Heart left ventricle (tissue), 16 donors: ENCODE measurements at places on chromosomes 1 and 21. TPM values are rescaled to one million over a fixed set of nuclear protein-coding genes. Genes with fewer than 3 reads are reported as not detected.
A peak's percentile ranks its signal among the peaks of the same experiment; 100 is the strongest.

The GJA9 gene
- polyA plus RNA-seq, result not detected

The SH2D2A gene
- polyA plus RNA-seq, result 1.1 TPM

The PALMD gene
- polyA plus RNA-seq, result 134 TPM

The CD101 gene
- 0.38 TPM for polyA plus RNA-seq

The SPRR2G gene
- not detected for polyA plus RNA-seq

The PIGR gene
- 0.04 TPM for polyA plus RNA-seq

The GNAT2 gene
- not detected for polyA plus RNA-seq

The PRR9 gene
- polyA plus RNA-seq, result not detected

The UTP25 gene
- 0.76 TPM for polyA plus RNA-seq

The EXO1 gene
- 0.07 TPM for polyA plus RNA-seq

The RAB3B gene
- 0.14 TPM for polyA plus RNA-seq

The PRMT6 gene
- 3.8 TPM for polyA plus RNA-seq

DNA sequence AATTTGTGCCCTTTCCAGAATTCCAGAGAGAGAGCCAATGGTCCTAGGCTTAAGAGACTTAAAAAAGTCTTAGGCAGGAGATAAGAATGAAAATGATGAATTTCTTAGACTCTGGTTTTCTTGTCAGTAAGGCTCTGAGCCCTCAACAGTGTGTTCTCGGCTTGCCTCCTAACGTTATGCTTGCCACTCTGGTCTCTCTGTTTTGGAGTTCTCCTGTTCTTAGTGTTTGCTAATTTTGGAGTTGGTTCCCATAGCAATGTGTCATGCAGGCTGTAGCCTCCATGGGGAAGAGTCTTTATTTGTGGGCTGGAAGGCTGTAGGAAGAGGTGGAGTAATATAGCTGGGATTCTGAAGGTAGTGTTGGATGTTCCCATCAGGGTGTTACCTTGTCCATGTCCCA is 19.9 kb downstream of the TBX19 start:
- DNase-seq, result no peak

DNA sequence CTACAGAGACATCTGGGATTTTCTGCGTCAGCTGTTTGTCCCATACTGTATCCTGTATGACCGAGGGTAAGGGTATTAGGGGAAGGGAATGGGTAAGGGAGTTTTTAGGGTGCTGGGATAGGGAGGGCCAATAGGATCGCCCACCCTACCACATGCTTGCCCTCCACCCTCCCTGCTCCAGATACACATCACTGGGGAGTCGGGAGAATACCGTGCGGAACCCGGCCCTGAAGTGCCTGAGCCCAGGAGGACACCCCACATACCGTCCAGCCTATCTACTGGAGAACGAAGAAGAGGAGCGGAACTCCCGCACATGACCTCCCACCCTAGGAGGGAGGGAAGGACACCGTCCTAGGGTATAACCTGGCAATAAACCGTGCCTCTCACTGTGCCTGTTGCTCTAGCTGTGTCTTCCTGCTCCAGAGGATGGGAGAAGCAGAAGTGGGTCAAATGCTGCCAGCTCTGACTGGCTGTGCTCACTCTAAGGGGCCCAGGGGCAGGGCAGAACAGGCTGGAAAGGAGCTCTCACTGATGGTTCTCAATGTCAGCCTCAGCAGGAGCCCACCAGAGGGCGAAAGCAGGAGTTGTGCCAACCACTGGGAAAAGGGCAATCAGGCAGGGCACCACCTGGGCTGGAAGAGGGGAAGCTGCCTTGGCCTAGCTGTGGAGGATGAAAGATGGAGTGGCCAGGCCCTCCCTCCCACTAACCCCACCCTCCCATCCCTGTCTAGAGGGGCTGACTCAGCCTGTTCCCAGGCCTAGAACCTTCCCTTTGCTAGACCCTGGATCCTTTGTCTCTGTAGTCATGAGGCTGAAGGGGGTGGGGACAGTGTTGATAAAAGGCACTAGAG is 440 bp upstream of the LENEP start:
- DNase-seq, result no peak

- DNase-seq, result peak; percentile 9
Observed at GRCh38 chr1:87956072-87956471, 627.4 kb downstream of the LMO4 start.

DNA sequence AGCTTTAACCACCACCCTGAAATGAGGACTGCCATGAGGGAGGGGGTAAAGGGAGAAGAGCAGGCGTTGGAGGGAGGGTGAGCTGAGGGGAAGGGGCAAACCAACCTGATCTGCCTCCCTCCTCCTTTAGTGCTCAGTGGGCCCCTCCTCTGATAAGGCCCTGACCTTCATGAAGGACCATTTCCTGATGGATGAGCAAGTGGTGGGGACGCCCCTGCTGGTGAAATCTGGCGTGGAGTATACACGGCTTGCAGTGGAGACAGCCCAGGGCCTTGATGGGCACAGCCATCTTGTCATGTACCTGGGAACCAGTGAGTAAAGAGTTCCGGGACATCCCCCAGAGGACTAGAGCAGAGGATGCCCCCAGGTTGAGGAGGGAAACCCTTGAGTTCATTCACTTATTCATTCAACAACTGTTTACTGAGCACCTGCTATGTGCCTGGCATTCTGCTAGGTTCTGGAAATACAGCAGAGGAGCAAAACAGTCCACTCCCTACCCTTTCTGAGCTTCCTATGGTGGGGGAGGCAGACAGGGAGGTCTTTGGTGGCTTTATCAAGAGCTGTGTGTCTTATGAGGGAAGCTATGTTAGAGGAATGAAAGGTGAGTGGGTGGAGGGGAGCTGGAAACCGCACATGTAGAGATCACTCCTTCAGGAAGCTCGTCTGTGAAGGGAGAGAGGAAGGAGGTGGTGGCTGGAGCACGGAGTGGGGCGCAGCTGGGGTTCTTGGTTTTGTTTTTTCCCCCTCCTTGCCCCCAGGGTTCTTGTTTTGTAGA is 19.5 kb downstream of the SEMA4A start:
- DNase-seq, result no peak

DNA sequence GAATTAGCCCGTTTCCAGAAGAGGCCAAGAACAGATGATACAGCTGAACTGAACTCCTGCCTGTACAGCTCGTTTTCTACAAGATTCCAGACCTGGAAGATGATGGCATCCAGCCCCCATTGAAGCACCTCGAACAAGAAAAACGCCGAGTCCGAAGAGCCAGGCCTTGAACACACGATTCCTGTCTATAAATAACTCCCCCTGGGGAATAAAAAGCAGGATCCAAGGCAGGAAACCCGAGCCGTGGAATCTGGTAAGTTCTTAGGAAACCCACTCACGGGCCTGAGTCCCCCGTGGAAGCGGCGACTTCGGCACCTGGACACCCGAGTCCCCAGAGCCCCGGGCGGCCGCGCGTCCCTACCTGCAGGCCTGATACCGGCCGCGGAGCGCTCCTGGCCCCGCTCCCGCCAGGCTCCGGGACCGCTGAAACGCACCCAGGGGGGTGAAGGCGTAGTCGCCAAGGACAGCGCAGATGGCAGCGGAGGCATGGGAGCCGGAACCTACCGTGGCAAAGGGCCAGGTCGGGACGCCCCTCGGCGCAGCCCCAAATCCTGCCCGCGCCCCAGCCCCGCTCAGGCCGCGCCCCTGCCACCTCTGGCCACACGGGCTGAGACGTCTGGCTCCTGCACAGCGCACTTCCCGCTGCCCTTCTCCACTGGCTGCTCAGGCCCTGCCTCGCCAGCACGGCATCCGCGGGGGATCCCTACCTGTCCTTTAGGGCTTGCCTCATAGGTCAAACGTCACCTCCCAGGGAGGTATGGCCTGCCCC is 14.0 kb upstream of the HLCS start:
- peak; percentile 50 for DNase-seq

DNA sequence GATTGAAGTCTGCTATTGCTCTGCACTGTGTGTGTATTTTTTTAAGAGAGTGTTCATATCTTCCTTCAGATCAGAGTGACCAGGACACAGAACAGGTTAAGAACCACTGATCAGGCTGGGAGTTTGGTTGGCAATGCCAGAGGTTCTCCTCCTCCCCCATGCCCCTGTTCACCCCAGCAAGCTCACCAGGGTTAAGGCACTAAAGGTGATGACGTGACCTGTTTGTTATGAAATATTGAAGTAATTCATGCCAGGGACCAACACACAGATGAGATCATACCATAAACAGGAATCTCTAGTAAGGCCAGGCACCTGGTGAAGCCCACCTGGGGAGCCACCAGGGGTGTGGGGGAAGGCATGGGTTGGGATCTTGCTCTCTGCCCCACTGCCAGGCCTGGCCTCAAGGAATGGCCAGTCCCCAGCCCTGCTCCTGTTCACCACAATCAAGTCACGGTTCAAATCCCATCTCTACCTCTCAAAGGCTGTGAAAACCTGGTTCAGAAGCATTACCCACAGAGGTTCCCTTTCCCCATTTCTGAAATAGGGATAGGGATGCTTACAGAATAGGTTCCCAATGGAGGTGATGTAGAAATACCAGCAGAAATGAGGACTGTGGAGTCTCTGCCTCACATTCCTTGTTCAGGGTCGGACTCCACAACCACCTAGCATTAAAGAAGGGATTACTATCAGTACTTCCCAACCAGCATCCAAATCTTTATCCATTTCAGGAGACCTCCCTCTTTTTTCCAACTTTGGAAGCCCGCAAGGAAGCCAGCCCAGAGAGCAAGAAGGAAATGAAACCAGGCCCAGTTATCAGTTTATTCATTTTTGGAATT is 2.4 kb downstream of the ID3 start:
- no peak for DNase-seq

DNA sequence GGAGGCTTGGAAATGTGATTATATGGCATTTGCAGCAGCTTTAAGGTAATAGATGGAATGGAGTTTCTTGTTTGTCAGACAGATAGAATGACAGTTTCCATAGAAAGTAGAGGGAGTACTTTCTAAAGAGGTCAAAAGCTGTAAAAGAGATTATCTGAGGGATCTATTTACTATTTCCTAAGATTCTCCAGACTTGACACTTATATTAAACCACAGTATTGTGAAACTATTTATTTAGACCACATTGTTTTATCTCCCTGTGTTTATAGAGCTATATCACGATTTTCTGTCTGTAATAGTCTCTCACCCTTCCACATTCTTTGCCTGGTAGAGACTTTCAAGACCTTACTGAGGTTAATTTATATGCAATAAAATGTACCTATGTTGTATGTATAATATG is 66.7 kb downstream of the MAN1A2 start:
- DNase-seq, result no peak

DNA sequence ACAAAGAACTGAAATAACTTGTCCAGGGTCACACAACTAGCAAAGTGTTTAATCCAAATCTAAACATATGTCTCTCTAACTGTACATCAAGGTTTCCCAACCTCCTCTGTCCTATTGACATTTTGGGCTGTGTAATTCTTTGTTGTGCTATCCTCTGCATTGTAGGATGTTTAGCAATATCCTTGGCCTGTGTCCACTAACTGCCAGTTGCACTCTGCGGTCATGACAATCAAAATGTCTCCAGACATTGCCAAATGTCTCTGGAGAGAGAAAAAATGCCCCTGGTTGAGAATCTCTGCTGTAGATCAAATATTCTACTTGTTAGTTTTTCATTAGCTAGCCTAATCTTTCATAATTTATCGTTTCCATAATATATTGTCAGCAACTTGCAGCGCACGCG is 353.4 kb upstream of the NEGR1 start:
- DNase-seq, result no peak

- DNase-seq, result no peak
Observed at GRCh38 chr1:192477630-192478029, 97.9 kb upstream of the RGS1 start.

DNA sequence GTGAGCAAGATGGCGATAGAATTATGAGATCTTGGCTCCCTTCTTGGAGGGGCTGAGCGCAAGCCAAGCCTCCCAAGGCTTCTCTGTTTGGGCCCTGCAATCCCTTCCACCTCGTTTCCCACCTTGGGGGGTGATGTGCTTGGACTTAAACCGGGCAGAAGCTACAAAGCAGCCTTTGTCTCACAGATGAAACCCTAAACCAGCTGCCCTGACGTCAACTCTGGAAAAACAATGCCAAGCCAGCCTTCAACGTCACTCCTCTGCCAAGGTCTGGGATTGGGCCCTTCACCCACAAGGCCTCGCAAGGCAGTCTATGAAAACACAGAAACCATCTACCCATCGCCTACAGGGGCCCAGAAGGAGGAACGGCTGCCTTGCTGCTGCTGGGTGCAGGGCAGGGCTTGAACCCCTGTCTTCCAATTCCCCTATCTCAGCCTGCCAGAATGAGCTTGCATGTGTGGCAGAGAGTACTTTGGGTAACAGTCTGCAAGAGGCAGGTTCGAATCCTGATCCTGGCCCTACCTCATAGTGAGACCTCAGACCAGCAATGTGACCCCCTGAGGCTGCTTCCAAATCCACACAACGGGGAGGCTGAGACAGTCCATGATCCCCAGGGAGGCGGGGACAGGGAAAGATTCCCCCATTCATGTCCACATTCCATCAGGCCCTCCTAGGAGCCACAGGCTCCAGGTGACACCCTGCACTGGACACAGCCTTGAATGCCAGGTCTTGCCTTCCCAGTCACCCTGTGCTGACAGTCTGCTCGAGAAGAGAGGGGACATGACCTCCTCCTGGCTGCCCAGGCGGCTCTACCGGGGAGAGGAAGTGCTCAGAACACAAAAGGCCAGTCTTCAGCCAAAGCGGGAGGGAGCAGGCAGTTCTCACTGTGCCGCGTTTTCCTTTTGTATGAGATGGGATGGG is 15.0 kb downstream of the IFFO2 start:
- peak; percentile 51 for DNase-seq

- DNase-seq, result no peak
Observed at GRCh38 chr1:54971317-54971791, 9.1 kb upstream of the TMEM61 start.

DNA sequence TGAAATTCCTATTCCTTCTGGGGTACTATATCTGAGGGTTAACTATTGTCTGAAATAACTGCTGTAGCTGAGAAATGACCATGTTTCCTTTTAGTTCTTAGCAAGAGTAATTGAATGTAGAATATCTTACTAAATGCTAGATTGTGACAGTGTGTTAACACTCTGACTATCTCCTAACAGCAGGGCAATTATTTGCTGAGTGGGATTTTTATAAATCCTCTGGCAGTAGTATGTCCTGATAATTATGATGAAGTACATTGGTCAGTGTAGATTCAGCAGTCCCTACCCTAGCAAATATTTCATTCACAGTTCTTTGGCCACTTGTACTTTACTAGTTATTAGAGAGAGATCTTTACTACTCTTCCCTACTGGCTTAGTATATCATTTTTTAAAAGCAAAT is 138.6 kb downstream of the SPATA17 start:
- no peak for DNase-seq

DNA sequence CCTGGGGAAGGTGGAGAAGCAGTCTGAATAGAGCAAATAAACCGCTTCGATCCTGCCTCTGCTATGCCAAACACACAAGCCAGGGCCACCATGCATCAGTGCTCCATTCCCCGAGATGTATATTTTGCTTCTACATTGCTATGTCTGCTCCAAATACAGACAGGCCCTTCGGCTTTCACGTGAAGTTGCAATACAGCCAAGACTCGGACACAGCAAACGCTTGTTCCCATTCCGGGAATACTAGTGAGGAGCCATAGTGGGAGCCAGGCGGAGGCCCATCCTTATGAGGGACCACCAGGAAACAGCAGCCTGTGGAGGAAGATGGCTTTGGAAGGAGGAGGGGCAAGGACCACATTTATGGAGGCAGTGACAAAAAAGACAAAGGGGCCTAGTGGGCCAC is 22.6 kb downstream of the ERI3 start:
- no peak for DNase-seq

GRCh38 chr21:43312751-43313169 is 114.2 kb downstream of the SIK1 start:
- peak; percentile 42 for DNase-seq
